ENCODE measurements at places on chromosomes 2 and 18.

DNA sequence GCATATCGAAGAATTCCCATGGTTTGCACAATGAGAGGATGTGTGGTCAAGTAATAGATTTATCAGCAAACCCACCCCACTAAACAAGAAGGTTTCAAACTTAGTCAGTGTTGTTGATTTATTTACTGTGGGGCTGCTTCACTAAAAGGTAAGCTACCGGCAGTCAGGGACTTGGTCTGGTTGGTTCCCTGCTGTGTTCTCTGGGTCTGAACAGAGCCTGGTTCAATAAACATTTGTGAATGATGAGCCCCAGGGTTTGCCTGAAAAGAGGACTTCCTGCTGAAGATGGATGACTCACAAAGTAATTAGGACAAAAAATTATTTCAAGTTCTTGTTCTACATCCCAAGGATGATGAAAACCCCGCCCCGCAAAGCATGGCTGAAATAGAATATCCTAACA is 108.3 kb downstream of the SPP2 start:
- no peak for DNase-seq

DNA sequence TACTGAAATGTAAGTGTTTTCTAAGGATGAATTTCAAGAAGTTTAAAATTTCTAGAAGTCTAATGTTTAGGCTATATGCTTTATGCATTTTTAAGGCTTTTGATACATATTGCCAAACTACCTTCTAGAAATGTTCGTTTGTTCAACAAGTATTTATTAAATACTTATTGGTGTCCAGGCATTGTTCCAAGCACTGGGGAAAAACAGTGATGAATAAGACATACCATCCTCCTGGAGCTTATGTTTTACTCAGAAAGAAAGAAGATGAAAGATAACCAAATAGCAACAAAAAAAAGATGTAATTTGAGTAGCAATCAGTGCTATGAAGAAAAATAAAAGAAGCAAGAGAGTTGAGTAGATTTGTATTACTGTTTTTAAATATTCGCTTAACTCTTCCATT is 692.9 kb downstream of the SLC4A3 start:
- DNase-seq: no peak

DNA sequence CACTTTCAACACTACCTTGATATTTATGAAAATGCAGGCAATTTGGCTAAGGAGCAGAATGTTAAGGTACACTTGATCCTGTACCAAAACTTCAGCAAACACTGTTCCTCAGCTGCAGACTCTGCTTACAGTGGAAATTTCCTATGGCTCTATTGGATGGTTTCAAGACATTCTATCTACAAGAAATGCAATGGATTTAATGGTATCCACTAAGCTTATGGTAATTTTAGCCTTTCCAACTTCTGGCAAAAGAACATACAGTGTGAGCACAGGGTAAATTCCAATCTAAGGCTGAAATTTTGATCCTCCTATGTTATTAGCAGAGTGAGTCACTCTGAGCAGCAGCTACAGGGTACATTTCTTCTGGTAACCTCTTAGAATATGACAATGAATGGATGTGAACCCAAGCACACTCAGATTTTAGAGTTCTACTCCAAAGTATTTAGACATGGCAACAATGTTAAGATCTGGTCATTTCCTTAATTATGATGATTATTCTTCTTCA is 361.8 kb upstream of the PIK3C3 start:
- no peak for DNase-seq

DNA sequence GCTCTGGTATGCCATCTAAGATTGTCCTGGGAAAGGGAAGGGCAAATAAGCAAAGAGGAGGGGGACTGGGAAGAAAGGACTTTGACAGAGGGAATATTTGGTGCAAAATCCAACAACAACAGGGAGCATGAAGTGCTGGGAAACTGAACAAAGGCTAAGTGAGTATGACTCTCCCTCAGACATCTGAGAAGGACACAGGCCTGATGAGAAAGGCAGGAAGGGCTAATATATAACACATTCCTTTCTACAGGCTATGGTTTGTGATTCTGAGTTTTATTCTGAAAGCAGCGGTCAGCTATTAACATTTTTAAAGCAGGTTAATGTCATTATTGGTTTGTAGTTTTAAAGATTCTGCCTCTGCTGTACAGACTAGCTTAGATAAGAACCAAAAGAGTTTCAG is 1579.5 kb downstream of the LRP1B start:
- no peak for DNase-seq

DNA sequence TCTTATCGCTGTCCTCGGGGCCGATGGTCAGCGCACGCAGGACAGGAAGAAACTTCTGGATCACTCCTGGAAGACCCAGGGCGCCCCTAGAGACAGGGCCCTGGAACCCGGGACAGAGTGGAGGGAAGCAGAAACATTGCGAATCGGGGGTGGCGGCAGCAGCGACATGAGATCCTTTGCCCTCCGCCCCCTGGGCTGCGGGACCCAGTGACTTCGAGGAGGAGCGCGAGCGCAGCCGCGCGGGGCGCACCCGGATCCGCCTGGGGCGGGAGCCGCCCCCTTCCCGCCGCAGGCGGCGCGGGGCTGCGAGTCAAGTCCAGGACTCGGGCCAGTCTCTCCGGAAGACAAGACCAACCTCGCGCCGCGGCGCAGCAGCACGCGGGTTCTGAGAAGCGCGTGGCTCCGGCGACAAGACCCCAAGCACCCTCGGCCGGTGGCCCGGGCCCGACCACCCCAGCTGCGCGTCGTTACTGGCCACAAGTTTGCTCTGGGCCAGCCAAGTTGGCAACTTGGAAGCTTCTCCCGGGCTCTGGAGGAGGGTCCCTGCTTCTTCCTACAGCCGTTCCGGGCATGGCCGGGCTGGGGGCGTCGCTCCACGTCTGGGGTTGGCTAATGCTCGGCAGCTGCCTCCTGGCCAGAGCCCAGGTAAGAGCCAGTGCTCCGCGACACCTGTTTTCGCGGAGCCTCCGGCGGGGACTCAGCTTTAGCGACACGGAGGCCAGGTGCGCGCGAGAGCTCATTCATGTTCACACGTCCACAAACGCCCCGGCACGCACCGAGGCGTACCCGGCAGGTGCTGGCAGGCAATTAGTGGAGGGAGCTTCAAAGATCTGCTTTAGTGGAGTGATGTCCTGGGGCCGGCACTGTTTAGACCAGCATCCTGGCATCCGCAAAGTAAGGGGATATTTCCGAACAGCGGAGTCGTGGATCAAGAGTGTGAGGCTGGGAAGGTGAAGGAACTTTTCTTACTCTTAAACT is at the start of gene PTH2R:
TSS of gene PTH2R (plus strand) at position 319 of the 978 bp plus-strand sequence. CDS start at position 571, 252 bp downstream.
- no peak for DNase-seq

GRCh38 chr2:53913721-53914120 is 54.0 kb upstream of the GPR75 start:
- no peak for DNase-seq

- DNase-seq: no peak
These were observed 2.6 kb upstream of the RBM43 start for GRCh38 chr2:151264157-151264825.

GRCh38 chr2:138910427-138910826 is 130.2 kb upstream of the NXPH2 start:
- no peak for DNase-seq

DNA sequence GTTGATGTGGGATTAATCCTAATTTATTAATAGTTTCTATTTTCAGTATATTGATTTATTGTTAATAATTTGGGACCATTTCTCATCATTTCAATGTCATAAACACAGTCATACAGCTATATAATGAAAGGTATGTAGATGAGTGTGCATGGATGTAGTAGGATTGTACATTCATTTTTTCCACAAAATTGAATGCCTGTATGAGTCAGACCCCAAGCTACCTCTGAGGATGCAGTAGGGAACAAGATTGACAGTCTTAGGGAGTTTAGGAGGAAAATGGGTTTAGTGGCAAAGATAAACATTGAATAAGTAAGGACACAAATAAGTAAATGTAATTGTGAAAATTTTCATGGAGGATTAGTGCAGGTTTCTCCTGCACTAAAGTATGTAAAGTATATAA is 14.1 kb upstream of the TMEFF2 start:
- no peak for DNase-seq

DNA sequence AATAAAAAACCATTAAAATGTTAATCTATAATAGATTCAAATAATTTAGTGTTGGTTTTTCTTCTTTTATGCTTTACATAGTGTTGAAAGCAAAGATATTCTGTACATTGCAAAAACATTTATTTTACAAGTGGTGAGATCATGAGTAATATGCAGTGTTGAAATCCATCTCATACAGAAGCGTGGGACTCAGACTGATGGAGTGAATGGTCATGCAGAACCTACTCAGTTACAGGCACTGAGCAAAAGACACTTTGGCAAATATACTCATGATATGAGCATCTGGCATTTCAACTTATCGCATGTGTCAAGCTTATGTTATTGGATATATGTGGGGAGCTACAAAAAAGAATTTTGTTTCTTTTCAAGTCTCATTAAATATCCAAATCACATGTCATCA is 620.2 kb upstream of the NETO1 start:
- no peak for DNase-seq

GRCh38 chr2:49270091-49270490 is 115.8 kb upstream of the FSHR start:
- no peak for DNase-seq

- DNase-seq: no peak
These were observed 23.7 kb upstream of the NRP2 start for GRCh38 chr2:205658572-205658971.

GRCh38 chr2:109187711-109188495 is 58.9 kb downstream of the SH3RF3 start:
- DNase-seq: no peak

DNA sequence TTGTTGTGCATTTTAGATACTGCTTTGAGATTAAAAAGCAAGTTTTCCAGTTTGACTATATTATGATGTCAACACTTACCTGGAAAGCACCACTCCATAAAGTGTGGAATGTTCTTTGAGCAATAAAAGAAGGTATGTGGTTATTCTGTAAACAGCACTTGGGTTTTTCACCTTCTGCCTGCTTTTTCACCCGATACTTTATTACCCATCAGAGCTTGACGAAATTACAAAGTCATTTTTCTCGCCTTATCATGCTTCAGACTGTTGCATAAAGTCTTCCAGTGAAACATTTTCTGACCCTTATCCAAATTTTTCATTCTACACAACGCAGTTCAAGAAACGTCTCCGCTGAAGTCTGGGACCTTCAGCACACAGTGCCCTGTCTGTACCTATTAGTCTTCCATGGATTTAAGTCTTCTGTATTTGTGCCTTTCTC is 25.2 kb downstream of the CAB39 start:
- no peak for DNase-seq

GRCh38 chr2:48709096-48710034 is 46.2 kb downstream of the LHCGR start:
- DNase-seq: no peak

DNA sequence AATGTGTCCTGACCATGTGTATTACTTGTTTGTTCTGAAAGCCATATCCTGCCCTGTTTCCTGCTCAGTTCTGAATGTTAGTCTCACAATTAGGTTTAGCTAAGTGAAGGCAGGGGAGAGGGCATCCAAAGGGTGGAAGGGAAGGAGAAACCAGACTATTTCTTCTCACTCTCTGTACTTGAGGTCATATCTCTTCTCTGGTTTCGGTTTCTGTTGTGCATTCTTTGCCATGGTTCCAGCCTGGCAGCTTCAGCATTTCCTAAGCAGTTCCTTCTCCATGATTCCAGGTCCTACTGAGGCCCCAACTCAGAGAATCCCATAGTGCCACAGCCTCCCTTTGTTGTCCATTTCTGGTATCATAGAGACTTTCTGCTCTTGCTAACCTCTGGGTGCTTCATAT is 40.3 kb upstream of the HNMT start:
- no peak for DNase-seq

GRCh38 chr2:232353096-232353495 is 25.5 kb upstream of the ALPP start:
- no peak for DNase-seq

- DNase-seq: no peak
These were observed 36.3 kb downstream of the MOGAT1 start for GRCh38 chr2:222707689-222708273.

DNA sequence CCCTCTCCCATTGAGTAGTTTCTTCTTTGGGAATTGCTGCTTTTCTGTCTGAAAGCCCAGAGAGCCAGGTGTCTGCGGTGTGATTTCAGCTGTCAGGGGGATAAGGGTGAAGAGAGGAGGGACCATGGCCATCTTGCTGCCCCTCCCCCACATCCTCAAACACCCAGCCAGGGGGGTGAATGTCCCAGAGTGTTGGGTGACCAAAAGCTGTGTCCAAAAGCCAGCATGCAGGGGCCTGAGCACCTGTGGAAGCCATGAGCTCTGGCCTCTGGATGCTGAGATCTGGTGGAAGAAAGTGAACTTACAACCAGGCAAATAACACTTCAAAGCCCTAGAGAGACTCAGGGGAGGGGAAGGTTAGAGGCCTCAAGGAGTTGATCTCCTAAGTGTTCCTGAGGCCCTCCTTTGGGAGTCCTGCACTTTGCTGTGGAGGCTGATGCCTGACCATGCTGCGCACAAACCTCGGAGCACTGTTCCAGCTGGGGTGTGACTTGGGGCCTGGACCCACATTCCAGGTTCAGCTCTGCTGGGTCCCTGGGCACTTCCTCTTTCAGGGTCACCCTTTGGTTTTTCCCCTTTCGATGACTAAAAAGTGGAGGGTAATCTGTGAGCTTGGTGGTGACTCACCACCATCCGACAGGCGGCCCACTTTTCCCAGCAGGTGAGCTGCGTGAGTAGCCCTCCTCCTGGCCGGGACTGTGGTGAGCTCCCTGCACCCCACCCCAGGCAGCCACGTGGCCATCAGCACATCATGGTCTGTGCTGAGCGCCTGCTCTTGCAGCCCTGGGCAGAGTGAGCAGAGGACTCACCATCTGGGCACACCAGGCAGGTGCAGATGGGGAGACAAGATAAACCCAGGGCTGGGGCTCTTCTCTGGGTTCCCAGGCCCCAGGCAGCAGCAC is 66.8 kb upstream of the FOSL2 start:
- peak; percentile 12 for DNase-seq

DNA sequence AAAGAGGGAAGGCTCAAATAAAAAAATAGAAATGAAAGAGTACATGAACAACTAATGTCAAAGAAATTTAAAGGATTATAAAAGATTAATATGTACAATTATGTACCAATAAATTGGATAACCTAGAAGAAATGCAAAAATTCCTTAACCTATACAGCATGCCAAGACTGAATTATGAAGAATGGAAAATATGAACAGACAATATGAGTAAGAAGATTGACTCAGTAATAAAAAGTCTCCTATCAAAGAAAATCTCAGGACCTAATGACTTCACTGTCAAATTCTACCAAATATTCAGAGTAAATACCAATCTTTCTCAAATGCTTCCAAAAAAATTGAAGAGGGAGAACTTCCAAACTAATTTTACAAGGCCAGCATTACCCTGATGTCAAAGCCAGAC is 120.2 kb upstream of the SPOPL start:
- DNase-seq: no peak

GRCh38 chr2:98839292-98839691 is 96.7 kb downstream of the CRACDL start:
- no peak for DNase-seq

GRCh38 chr2:10659898-10660568 is 29.7 kb downstream of the NOL10 start:
- no peak for DNase-seq

Measured in stimulated activated CD8-positive, alpha-beta memory T cell treated with anti-CD3 and anti-CD28 coated beads, Interleukin-2, amount 100 ng/mL, for 48 hours (primary cell).